ENCODE measurements at places on chromosomes 7 and 10.

- DNase-seq, result peak; percentile 47
Observed at GRCh38 chr10:100998183-100998990, 1.2 kb upstream of the LZTS2 start.

DNA sequence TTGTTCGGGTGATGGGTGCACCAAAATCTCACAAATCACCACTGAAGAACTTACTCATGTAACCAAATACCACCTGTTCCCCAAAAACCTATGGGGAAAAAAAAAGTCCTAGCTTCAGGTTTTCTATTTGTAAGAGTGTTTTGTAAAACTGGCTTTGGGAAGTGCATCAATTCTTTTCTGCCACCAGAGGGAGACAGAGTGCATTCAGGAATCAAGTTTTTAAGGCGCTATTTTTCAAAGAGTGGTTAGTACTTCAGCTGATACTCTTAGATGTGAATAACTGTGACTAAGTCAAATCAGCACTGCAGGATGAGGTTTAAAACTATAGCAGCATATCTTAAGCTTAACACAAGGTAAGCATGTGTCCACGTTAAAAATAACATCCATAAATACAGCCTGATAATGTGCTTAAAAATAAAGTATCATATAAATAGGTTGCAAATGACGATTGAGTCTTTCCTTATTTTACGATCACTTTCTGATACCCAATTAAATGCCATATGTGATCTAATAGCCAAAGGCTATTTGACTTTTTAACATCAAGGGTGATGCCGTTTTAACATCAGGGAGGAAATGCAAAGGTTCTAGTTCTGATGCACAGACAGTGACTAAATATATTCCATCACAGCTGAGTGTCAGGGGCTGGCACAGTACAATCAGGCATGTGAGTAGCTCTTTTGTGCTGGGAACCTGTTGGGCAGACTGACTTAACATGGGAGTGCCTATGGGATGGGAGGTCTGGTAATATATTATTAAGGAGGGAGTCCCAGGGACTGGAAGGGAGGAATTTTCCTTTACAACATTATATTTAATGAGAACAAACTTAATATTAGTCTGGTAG, 10.6 kb upstream of the LYZL2 start:
- DNase-seq, result no peak

DNA sequence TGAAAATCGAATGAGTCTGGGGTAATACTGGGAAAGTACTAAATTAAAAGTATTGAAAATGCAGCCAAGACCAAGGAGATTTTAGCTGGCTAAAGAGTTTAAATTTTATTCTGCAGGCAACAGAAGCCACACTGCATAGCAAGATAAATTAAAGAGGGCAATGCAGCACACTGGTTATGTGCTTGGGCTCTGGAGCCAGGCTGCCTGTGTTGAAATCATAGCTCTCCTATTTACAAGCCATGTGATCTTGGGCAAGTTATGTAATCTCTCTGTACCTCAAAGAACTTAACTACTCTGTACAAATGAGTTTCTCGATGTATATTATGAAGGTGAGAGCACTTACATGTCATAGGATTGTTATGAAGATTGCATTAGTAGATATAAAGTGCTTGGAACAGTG, 9.9 kb downstream of the SLC25A13 start:
- DNase-seq, result no peak

- no peak for DNase-seq
Observed at GRCh38 chr7:69871886-69872569, 273.8 kb downstream of the AUTS2 start.

GRCh38 chr7:17298840-17299482, 509 bp downstream of the AHR start:
- peak; percentile 35 for DNase-seq

DNA sequence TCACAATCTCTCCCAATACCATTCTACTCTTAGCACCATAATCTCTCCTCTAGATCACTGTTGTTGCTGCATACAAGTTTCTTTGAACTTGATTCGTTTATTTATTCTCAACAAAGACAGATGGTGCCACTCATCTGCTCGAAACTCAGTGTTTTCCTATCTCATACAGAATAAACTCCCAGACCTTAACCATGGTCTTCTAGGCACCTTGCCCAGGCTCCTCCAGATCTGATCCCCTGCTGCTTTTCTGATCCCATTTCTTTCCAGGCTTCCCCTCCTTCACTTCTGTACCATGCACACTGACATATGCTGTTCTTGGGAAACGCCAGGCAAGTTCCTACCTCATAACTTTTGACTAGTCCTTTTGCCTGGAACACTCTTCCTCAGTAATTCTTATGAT, 645.7 kb downstream of the DNAJB9 start:
- DNase-seq, result no peak
